Liver (tissue), 10 donors: ENCODE measurements at places on chromosomes 4 and X. TPM values are rescaled to one million over a fixed set of nuclear protein-coding genes. Genes with fewer than 3 reads are reported as not detected.

GRCh38 chr4:118279920-118280432 lies 72.8 kb downstream of the PRSS12 start:
- peak overlapping the region; percentile 96 for H3K27ac ChIP-seq
- peaks cover 65% of the 10 kb centered on the region for H3K4me1 ChIP-seq
- H3K27me3 ChIP-seq = no peaks in the 10 kb centered on the region
- no peak for DNase-seq

- no peaks in the 10 kb centered on the region for H3K27me3 ChIP-seq
- H3K27ac ChIP-seq = no peak overlapping the region
- no peak for DNase-seq
Observed at GRCh38 chr4:164815711-164816110, 61.3 kb upstream of the APELA start.

GRCh38 chrX:9519546-9520216 lies 54.8 kb downstream of the TBL1X start:
- H3K36me3 ChIP-seq = no peaks in the 10 kb centered on the region
- no peak overlapping the region for H3K27ac ChIP-seq
- H3K4me3 ChIP-seq = no peak overlapping the region
- H3K4me1 ChIP-seq = no peaks in the 10 kb centered on the region

GRCh38 chr4:101192244-101192643 lies 155.1 kb downstream of the PPP3CA start:
- H3K4me3 ChIP-seq = no peak overlapping the region
- peak overlapping the region; percentile 71 for H3K27ac ChIP-seq
- DNase-seq = no peak
- H3K4me1 ChIP-seq = peaks cover 29% of the 10 kb centered on the region

DNA sequence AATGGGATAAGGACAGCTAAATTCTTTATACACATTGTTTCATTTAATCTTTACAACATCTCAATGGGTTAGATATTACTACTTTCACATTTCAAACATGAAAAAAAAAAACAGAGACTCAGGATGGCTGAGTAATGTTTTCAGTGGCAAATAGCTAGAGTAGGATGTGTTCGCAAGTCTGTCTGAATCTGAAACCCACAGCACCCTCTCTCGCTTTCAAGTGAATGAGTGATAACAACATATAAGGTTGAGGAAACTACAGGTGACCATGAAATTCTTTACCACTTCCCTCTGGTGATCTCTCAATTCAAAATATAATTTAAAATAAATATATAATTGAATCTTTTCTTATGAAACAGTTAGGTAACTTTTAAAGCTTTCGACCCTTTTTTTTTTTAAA lies 162.6 kb downstream of the PRR32 start:
- H3K4me1 ChIP-seq = no peaks in the 10 kb centered on the region
- DNase-seq = no peak
- H3K27me3 ChIP-seq = no peaks in the 10 kb centered on the region
- no peaks in the 10 kb centered on the region for H3K36me3 ChIP-seq

DNA sequence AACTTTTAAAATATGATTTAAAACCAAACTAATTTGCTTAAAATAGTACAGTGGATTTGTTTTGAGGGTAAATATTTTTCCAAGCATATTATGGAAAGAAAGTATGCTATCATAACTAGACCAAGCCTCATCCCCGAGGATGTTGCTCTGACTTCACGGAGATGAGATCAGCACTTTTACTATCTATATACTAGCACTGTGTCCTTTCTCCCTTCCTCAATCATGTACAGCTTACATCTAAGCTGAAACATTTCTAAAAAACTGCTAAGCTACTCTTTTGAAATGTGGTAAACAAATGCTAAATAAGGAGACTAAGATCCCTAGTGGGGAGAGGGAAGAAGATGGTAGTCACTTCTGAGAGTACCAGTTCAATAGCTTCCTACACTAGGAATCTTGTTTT lies 23.8 kb downstream of the AMMECR1 start:
- DNase-seq = no peak
- H3K27me3 ChIP-seq = no peaks in the 10 kb centered on the region
- no peaks in the 10 kb centered on the region for H3K4me1 ChIP-seq
- H3K27ac ChIP-seq = no peak overlapping the region
- no peak overlapping the region for H3K4me3 ChIP-seq

GRCh38 chr4:18234108-18234507 lies 212.6 kb upstream of the LCORL start:
- no peaks in the 10 kb centered on the region for H3K4me1 ChIP-seq
- DNase-seq = no peak
- no peaks in the 10 kb centered on the region for H3K27me3 ChIP-seq
- no peak overlapping the region for H3K27ac ChIP-seq

- DNase-seq = no peak
- no peaks in the 10 kb centered on the region for H3K4me1 ChIP-seq
- no peaks in the 10 kb centered on the region for H3K36me3 ChIP-seq
- no peaks in the 10 kb centered on the region for H3K27me3 ChIP-seq
Observed at GRCh38 chr4:57989430-57989829, 879.2 kb upstream of the IGFBP7 start.

GRCh38 chr4:129515356-129515755 lies 419.4 kb downstream of the C4orf33 start:
- no peaks in the 10 kb centered on the region for H3K4me1 ChIP-seq
- DNase-seq = no peak

- no peak overlapping the region for H3K4me3 ChIP-seq
- no peaks in the 10 kb centered on the region for H3K4me1 ChIP-seq
- no peaks in the 10 kb centered on the region for H3K36me3 ChIP-seq
- no peak overlapping the region for H3K27ac ChIP-seq
- no peaks in the 10 kb centered on the region for H3K27me3 ChIP-seq
Observed at GRCh38 chr4:84985952-84986351, 19.5 kb upstream of the WDFY3 start.

DNA sequence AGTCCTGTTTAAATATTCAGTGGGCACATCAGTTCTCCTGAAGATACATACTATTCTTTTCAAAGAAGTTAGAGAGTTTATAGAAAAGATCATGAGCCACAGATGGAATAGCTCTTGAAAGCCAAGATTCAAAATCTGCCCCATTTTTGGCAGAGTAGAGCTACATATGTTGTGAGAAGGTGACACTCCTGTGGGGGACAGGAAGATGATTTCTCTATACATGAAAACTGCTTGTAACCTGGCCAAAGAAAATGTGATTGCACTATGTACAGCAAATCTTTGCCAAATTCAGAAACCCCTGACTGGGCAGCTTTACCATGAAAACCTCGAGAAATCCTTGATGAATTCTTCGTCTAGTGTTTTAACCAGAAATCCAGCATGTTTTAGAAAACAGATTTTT lies 44.9 kb downstream of the GPM6A start:
- no peak for DNase-seq
- H3K27ac ChIP-seq = no peak overlapping the region
- H3K36me3 ChIP-seq = no peaks in the 10 kb centered on the region
- H3K4me1 ChIP-seq = no peaks in the 10 kb centered on the region
- H3K27me3 ChIP-seq = no peaks in the 10 kb centered on the region

- no peak overlapping the region for H3K4me3 ChIP-seq
- DNase-seq = no peak
- no peaks in the 10 kb centered on the region for H3K4me1 ChIP-seq
- no peaks in the 10 kb centered on the region for H3K36me3 ChIP-seq
- no peaks in the 10 kb centered on the region for H3K27me3 ChIP-seq
- H3K27ac ChIP-seq = no peak overlapping the region
Observed at GRCh38 chr4:94214703-94215319, 7.1 kb downstream of the SMARCAD1 start.

Gene GNRHR
- polyA plus RNA-seq = not detected

Gene MBTPS2
- polyA plus RNA-seq = 5.6 TPM

Gene ZCCHC18
- polyA plus RNA-seq = not detected

Gene PHOX2B
- polyA plus RNA-seq = not detected

Gene GYPE
- 0.10 TPM for polyA plus RNA-seq

Gene GSX2
- not detected for polyA plus RNA-seq

Gene FGF16
- polyA plus RNA-seq = not detected

Gene ADGRL3
- polyA plus RNA-seq = 0.29 TPM
